Activated naive CD4-positive, alpha-beta T cell treated with anti-CD3 and anti-CD28 coated beads, Interleukin-2, amount 50 U/mL, for 72 hours (primary cell): ENCODE measurements at places on chromosomes 2 and 18.

- DNase-seq: peak; percentile 65
Measured at GRCh38 chr2:216015722-216016464, 2.5 kb upstream of the MREG start.

GRCh38 chr2:239636808-239637207, 236.0 kb upstream of the HDAC4 start:
- DNase-seq: no peak

DNA sequence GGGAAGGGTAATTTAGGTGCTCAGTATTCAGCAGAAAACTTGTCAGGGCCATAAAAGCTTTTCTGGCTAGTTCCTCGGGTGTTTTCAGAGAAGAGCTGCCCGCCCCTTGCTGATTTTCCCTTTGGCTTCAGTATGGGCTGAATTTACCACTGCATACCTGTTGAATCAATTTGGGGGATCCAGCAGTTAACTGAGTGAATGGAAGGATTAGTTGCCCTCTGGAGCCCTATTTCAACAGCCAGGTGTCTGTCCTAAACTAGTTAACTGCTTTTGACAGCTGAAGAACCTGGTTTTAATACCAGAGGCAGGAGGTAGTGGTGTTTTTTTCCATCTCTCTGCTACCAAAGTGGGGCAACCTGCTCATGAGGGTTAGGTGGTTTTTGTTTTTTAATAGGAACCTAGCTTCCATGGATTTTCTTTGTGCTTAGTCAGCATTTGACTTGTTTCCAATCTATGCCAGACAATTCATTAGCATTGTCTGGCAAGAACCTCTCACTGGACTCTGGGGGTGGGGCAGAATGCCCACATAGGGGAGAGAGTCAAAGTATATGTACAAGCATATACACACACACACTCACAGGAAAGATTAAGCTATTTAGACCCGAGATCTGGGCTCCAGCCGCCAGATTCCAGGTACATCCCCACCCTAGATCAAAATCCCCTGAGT, 166.5 kb upstream of the SIX3 start:
- no peak for DNase-seq

GRCh38 chr2:1614564-1614963, 129.8 kb downstream of the PXDN start:
- DNase-seq: no peak

GRCh38 chr2:237744613-237745249, 53.8 kb upstream of the RBM44 start:
- no peak for DNase-seq

GRCh38 chr2:105786231-105787230, 41.8 kb downstream of the NCK2 start:
- DNase-seq: no peak

DNA sequence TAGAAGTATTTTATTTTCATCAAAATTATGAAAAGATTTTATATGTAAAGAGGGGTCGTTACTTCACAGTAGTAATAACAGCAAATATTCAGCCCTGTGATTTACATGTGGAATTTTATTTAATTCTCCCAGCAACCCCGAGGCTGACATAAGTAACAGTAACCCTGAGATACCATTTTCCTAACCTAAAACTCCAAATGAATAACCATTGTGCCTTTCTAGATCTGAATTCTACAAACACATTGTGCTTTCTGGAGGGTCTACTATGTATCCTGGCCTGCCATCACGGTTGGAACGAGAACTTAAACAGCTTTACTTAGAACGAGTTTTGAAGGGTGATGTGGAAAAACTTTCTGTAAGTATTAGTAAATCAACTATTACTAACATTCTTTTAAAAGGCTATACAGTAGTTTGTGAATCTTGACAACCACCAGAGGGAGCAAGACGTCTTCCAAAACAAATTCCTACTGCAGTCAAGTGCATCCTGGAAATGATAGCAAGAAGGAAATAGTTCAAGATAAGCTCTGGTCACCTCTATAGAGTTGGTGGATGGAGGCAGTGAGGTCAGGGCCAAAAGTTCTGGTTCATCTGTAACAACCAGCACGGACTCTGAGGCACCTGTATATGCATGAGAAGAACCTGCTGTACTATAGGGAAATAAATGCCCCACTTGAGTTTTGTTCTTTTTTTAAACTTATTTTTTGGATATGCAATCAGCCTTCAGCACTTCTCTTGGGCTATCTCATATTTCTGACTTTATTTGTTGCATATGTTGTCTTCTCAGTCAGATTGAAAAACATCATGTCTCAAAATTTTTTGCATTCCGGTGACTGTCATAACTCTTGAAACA, 37.4 kb downstream of the ACTR2 start:
- DNase-seq: no peak
